ENCODE measurements at places on chromosomes 7 and 10. TPM values are rescaled to one million over a fixed set of nuclear protein-coding genes. Genes with fewer than 3 reads are reported as not detected.

GRCh38 chr7:8146788-8147413, 115.1 kb downstream of the ICA1 start:
- no peaks in the 10 kb centered on the region for H3K36me3 ChIP-seq
- H3K27me3 ChIP-seq = no peaks in the 10 kb centered on the region
- H3K4me1 ChIP-seq = peaks cover 18% of the 10 kb centered on the region
- H3K4me3 ChIP-seq = peak overlapping the region; percentile 9
- peak overlapping the region; percentile 6 for H3K27ac ChIP-seq
- no peak for DNase-seq

- no peaks in the 10 kb centered on the region for H3K4me1 ChIP-seq
- no peak for DNase-seq
- no peak overlapping the region for H3K4me3 ChIP-seq
- H3K27ac ChIP-seq = no peak overlapping the region
- H3K27me3 ChIP-seq = no peaks in the 10 kb centered on the region
Measured at GRCh38 chr10:19767876-19768275, 48.4 kb upstream of the PLXDC2 start.

The BMPER gene
- not detected for total RNA-seq

DNA sequence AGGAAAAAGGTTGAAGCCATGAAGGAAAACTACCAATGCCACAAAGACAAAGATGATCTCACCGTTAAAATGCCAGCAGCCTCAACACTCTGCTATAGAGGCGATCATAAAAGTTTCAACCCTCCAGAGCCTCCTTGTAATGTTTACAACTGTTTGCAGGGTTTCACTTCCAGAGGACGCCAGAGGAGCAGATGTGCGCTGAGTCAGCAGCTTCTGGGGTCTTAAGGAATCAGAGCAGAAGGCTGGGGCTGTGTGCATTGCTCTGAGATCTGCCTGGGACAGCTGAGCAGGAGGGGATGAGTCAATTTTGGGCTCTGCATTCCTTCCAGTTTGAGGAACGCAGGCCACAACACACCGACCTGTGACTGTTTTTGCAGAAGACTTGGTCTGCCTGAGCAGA, 98.3 kb downstream of the TMEM130 start:
- H3K36me3 ChIP-seq = no peaks in the 10 kb centered on the region
- no peak for DNase-seq
- H3K27me3 ChIP-seq = peaks cover 41% of the 10 kb centered on the region
- no peak overlapping the region for H3K27ac ChIP-seq

DNA sequence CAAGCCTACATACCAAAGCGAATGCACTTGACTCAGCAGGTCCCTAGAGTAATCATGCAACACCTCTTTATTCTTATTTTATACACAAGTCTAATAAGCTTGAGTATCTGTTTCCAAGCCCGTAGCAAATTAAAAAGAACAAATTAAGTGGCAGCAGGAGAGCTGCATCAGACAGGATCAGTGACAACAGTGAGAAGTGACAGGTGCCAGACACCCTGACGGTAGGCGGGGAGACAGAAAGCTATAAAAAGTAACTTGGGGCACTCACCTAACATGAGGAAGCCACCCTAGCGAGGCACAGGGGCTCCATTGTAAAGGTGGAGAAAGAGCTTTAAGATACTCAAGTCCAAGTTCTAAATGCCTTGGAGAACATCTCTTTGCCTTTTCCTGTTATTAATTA, 174.2 kb downstream of the PLXNA4 start:
- peaks cover 19% of the 10 kb centered on the region for H3K4me1 ChIP-seq
- H3K27me3 ChIP-seq = no peaks in the 10 kb centered on the region
- DNase-seq = no peak

DNA sequence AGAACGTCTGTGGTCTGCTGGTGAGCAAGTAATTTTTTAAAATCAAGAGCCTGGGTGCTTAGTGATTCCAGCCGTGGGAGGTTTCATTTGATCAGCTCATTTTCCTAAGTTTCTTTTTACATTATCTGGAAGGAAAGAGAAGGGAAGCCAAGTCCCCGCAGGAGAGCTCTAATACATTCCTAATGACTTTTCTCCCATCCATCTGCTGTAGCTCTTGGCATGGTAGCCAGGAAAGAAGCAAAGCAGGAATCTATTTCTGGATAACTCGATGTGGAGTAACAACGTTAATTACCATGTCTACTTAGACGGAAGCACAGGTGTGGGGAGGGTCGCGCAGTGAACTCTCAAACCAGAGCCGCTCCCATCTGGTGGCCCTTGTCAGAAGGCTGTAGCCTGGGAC, 121.9 kb downstream of the PAXIP1 start:
- H3K36me3 ChIP-seq = no peaks in the 10 kb centered on the region
- H3K27me3 ChIP-seq = peaks cover 3% of the 10 kb centered on the region
- H3K4me1 ChIP-seq = peaks cover 15% of the 10 kb centered on the region

All from neural crest cell (in vitro differentiated cells).